ENCODE measurements at places on chromosomes 12 and 14. TPM values are rescaled to one million over a fixed set of nuclear protein-coding genes. Genes with fewer than 3 reads are reported as not detected.

TAS2R20 gene
- 2.4 TPM for total RNA-seq

PYGL gene
- total RNA-seq = 71.9 TPM

EGLN3 gene
- total RNA-seq = 1.6 TPM

KCNH3 gene
- total RNA-seq = 0.09 TPM

C12orf60 gene
- total RNA-seq = 1.3 TPM

TRIM9 gene
- under 0.01 TPM for total RNA-seq

UNG gene
- 19.6 TPM for total RNA-seq

TAS2R7 gene
- total RNA-seq = 0.09 TPM

STAC3 gene
- 0.34 TPM for total RNA-seq

GDF3 gene
- 1.2 TPM for total RNA-seq

KCNJ8 gene
- total RNA-seq = under 0.01 TPM

ADCY4 gene
- total RNA-seq = 51.0 TPM

C12orf56 gene
- not detected for total RNA-seq

SLC25A47 gene
- total RNA-seq = not detected

RHOJ gene
- total RNA-seq = 133 TPM

HSPB8 gene
- 0.98 TPM for total RNA-seq

KRT71 gene
- total RNA-seq = not detected

CMTM5 gene
- not detected for total RNA-seq

SLC38A4 gene
- total RNA-seq = 5.1 TPM

R3HDM2 gene
- 6.0 TPM for total RNA-seq

SLC39A2 gene
- total RNA-seq = not detected

OR6C2 gene
- total RNA-seq = not detected

IQSEC3 gene
- total RNA-seq = under 0.01 TPM

CLEC6A gene
- not detected for total RNA-seq

KRT2 gene
- not detected for total RNA-seq

IKZF4 gene
- total RNA-seq = 0.22 TPM

SVOP gene
- not detected for total RNA-seq

MYO1H gene
- not detected for total RNA-seq

USP5 gene
- total RNA-seq = 72.1 TPM

GARIN6 gene
- total RNA-seq = not detected

FAM186B gene
- 0.11 TPM for total RNA-seq

G2E3 gene
- 8.2 TPM for total RNA-seq

SYT1 gene
- 5.2 TPM for total RNA-seq

WNT1 gene
- total RNA-seq = not detected

FOXG1 gene
- total RNA-seq = not detected

SCN8A gene
- 0.54 TPM for total RNA-seq

FZD10 gene
- 1.8 TPM for total RNA-seq

SLC25A21 gene
- 0.60 TPM for total RNA-seq

GUCY2C gene
- not detected for total RNA-seq

TTC7B gene
- total RNA-seq = 23.7 TPM

PIANP gene
- not detected for total RNA-seq

ANKLE2 gene
- 38.1 TPM for total RNA-seq

KLRG1 gene
- total RNA-seq = 0.22 TPM

LAG3 gene
- total RNA-seq = 0.22 TPM

ABCC9 gene
- total RNA-seq = 0.11 TPM

TAS2R14 gene
- 1.5 TPM for total RNA-seq

KRT77 gene
- not detected for total RNA-seq

Data from dermis lymphatic vessel endothelial cell (primary cell).